Right cardiac atrium (tissue), 5 donors: ENCODE measurements at places on chromosomes 4 and X. TPM values are rescaled to one million over a fixed set of nuclear protein-coding genes. Genes with fewer than 3 reads are reported as not detected.
A peak's percentile ranks its signal among the peaks of the same experiment; 100 is the strongest.

The CDKL2 gene
- total RNA-seq: 1.5 TPM

The ADAMTS3 gene
- total RNA-seq: 1.2 TPM

The ZCCHC13 gene
- not detected for total RNA-seq

The ASB11 gene
- 70.1 TPM for total RNA-seq

The GPRASP1 gene
- 29.8 TPM for total RNA-seq

The MAGEA11 gene
- not detected for total RNA-seq

The MND1 gene
- not detected for total RNA-seq

The PPP1R2C gene
- not detected for total RNA-seq

The FAM236D gene
- total RNA-seq: not detected

The RHOXF2 gene
- total RNA-seq: not detected

DNA sequence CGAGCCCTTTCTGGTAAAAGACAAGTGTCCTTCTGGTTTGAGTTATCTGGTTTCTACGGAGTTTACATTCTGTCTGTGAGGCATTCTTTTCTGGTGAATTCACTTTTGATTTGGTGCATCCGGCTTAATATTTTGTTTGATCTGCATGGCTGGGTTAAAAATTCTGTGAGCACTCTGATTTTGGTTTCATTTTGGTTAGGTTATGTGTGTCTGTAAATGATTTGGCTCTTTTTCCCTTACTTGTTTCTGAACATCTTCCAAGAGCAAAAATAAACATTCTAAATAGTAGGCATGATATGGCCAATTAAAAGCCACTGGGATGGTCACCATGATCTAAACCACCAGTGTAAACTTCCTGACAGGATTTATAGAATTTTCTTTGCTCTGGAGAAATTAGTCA, 85.7 kb upstream of the PTPN13 start:
- no peak for DNase-seq

- no peak for DNase-seq
Measured at GRCh38 chr4:185036019-185036418, 17.7 kb downstream of the HELT start.

DNA sequence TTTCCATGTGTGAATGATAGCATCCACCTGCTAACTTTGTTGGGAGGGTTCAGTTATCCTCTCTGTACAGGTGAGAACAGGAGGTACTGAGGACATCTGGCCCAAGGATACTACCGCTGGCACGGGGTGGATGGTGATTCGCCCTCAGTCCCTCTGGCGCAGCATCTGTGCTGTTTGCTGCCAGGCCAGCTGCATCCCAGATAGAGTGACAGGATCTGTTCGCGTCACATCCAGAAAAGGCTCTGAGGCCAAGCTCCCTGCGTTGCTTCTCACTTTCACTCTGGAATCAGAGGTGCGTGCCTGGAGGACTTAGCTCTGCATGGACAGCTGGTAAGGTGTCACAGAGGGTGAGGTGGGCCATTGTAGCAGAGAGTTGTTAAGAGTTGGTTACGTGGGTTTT, 95.4 kb downstream of the TBL1X start:
- no peak for DNase-seq

DNA sequence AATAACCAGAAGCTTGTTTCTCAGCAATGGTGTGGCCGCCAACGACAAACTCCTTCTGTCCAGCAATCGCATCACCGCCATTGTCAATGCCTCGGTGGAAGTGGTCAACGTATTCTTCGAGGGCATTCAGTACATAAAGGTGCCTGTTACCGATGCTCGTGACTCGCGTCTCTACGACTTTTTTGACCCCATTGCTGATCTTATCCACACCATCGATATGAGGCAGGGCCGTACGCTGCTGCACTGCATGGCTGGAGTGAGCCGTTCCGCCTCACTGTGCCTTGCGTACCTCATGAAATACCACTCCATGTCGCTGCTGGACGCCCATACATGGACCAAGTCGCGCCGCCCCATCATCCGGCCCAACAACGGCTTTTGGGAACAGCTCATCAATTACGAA, 383 bp downstream of the DUSP21 start:
- no peak for DNase-seq

GRCh38 chrX:135652602-135653001, 60.8 kb upstream of the CT45A1 start:
- DNase-seq: no peak

DNA sequence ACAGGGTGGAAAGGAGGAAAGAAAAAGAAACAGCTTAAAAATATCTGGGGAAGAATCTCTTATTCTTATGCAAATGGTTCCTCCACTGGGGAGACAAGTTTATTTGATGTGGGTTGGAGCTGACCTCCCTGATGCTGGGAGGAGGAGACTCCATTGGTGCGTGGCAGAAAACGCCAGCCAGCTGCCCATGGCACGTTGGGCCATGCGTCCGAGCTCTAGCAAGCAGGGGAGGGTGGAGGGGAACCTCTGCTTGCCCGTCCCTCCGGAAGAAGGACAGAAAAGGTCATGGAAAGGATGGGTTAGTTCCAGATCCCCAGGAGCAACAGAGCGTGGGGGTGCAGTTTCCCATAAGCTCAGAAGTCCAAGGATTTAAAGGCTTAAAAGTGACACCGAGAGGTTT, 210.4 kb downstream of the KLHL4 start:
- DNase-seq: no peak

GRCh38 chr4:168737806-168738172, 240.9 kb downstream of the PALLD start:
- no peak for DNase-seq

GRCh38 chrX:131741103-131741581, 197.3 kb downstream of the OR13H1 start:
- DNase-seq: no peak

- no peak for DNase-seq
Measured at GRCh38 chrX:40405399-40405798, 175.4 kb upstream of the ATP6AP2 start.

DNA sequence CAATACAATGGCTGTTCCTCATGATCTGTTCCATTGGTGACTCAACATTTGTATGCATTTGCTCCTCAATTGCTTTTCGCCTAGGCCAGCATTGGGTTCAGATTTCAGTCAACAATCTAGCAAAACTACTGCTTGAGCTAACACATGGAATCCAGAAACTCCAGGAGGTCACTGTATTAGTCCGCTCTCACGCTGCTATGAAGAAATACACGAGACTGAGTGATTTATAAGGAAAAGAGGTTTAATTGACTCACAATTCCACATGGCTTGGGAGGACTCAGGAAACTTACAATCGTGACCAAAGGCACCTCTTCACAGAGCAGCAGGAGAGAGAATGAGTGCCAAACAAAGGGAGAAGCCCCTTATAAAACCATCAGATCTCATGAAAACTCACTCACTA, 67.1 kb downstream of the RXFP1 start:
- no peak for DNase-seq

- DNase-seq: no peak
Measured at GRCh38 chr4:142312391-142312790, 533.7 kb downstream of the INPP4B start.

- no peak for DNase-seq
Measured at GRCh38 chr4:135741583-135741982, 1540.0 kb upstream of the PABPC4L start.

DNA sequence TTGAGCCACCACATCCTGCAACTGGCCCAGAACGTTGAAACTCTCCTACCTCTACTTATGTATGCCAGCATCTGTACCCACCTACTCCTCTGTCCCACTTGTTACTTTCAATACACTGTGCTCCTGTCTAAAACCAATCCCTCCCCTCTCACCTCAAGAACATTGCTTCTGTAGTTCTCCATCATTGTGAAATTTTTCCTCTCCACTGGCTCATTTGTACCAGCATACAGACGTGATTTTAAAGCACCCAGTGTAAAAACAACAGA, 25.5 kb upstream of the USO1 start:
- no peak for DNase-seq

- no peak for DNase-seq
Measured at GRCh38 chr4:26748811-26749210, 111.8 kb upstream of the STIM2 start.

DNA sequence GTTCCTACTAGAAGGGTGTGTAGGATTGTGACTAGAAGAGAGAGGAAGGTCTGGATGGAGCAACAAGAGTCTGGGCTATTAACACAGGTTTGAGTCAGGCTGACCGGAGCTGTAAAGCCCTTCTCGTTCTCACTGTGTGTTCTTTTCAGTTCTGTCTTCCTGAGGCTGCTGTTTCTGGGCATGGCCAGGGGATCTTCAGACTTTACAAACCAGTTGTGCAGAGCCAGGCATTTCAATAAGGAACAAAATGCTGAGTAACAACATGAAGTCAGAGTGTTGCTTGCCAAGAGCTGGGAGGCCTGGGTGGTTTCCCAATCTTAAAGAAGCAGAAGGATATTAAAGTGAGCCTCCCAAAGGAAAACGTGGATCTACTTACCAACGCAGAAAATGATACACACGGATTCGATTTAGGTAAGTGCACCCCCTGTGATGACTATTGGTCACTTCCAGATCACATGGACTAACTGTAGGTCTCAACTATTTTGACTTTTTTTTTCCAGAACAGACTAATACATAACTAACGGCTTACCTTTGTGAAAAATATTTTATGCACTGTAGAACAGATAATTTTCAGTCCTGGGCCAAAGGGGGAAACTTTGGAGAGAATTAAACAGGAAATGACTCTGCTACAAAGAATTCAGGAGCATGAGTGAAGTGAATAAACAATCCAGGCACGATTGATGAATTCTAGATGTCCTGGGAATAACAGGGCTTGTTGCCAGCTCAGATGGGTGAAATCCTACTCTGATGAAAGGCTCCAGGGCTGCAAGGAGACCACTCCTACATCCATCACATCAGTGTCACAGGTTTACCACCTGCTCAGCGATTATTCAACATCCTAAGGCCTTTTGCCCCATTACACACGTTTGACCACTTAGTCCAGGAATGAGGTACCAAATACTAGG, 94.5 kb downstream of the ANXA3 start:
- DNase-seq: peak; percentile 80

DNA sequence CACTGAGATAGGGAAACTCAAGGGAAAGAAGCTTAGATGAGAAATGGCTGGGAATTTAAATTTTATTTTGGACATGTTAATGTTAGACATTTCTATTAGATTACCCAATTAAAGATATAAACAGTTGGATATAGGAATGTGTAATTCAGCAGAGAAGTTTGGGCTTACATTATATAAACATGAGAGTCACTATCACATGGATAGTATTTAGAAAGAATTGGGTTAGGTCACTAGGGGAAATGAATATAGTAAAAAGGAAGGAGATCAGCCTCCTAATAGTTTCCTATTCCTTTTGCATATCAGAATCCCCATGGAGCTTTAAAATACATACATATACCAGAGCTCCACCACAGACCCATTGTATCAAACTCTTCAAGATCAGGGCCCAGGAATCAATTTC, 19.6 kb upstream of the CXCL5 start:
- DNase-seq: no peak

GRCh38 chrX:3815896-3816664, 102.6 kb upstream of the PRKX start:
- DNase-seq: peak; percentile 86
